ENCODE measurements at places on chromosomes 11 and 22.

DNA sequence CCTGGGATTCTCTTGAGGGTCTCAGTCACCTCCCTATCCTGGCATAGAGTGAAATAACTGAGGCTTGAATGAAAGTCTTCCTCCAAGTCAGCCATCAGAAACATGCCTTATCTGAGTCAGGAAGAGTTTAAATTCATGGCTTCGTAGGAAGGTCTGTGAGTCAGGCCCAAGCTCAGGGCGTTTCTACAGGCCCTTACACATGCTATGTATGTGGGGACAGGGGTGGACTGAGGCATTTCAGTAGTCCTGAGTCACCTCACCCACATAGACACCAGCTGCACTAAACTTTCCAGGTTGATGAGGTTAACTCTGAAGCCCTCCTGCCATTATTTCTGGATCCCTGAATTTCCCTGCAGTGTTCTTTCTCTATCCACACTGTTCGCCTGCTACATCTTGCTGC, 134.6 kb upstream of the RCN1 start:
- no peak for DNase-seq

- no peak for DNase-seq
These were observed 39.8 kb downstream of the IL18BP start for GRCh38 chr11:72038491-72038890.

DNA sequence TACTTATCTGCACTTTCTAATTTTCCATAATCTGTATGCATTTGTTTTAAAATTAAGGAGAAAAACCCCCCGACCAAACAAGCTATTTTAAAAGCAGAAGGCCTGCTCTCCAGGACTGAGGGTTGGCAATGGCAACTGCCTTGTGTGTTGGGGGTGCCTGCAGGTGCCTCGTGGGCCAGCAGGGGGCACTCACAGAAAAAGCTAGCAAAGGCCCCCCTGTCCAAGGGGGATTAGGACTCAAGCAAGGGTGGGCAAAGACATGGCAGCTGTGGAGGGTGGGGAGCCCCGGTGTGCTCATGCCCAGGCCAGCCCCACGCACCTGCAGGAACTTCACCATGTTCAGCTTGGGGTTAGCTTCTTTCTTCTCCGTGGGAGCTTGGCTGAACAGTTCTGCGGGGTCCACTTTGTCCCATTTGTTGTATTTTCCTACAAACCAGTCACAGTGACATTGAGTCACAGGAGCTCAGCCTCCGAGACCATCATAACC, 10.3 kb downstream of the TOP3B start:
- DNase-seq: no peak

GRCh38 chr22:42883970-42884369, 26.9 kb upstream of the ARFGAP3 start:
- DNase-seq: no peak

DNA sequence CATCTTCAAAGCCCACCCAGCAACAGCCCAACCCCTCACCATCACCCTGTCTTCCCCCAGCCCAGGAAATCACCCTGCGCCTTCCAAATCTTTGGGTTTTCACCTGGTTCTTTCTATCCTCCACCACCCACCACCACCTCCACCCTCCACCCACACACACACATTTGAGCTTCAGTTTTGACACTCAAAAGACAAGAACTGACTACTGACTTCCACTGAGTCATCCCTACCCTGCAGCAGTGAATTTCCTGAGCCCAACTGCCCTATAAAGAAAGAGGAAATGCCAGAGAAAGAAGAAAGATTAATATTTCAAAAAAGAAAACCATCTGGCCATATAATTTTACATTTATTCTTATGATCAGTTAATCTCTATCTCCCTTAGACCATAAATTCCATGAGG, 137.5 kb downstream of the CHST1 start:
- no peak for DNase-seq

- DNase-seq: no peak
These were observed 532.1 kb downstream of the TBC1D22A start for GRCh38 chr22:47294576-47294975.

GRCh38 chr11:75298191-75298975, 53.1 kb downstream of the ARRB1 start:
- no peak for DNase-seq

DNA sequence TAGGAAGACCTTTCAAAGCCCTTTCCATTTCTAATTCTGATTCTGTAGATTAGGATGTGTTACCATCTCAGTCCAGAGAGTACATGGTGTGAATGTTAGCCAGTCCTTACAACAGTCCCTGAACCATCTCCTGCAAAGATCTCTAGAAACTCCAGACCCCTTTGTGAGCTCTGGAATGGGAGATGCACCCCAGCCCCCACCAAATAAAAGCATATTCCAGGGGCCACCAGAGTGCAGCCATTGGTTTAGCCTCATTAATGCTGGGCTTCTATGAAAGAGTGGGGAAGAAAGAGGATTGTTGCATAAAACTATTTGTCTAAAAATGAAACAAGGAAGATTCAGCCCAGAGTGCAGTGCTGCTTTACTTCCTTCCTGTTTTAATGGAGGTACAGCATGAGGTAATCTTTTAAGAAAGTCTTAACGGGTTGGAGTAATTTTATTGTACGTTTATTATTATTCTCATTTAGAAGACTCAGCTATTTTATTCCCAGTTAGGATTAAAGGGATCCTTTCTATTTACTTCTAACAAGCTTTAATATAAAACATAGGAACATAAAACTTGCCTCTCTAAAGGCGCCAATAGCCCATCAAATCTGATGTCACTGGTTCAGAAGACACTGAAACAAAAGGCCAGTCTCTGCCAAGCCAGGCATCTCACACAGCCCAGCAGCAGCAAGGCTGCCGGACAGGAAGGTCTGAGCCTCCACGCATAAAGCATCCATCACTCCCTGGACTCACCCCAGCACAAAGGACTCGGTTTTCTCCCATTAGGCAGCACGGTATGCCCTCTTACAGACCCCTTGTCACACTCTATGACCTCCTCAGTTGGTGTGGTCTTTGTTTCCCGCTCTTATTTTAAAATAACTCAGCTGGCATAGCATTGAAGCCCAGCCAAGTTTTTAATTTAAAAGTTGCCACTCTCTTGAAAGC, 203.9 kb upstream of the BLID start:
- DNase-seq: no peak

DNA sequence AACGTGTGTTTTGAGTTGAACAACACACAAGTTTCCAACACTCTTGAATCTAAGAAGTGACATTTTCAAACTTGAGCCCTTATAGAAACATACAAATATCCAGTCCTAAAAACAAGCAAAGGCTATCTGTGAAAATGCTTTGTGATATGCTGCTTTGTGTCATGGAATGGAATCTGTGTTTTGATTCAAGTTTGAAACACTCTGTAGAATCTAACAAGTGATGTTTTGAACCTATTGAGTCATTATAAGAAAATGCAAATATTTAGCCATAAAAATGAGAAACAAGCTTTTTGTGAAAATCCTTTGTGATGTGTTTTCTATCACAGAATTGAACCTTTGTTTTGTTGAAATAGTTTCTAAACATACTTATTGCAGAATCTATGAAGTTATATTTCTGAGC, 105.7 kb upstream of the VPREB1 start:
- no peak for DNase-seq

- peak; percentile 91 for DNase-seq
These were observed at the start of gene GSTP1 for GRCh38 chr11:67583247-67584204. GSTP1 (plus strand) TSS chr11:67583812; CDS start chr11:67583844, 32 bp downstream.

GRCh38 chr11:76400967-76401366, 19.8 kb downstream of the GVQW3 start:
- no peak for DNase-seq

Measured in left renal cortex interstitium (tissue), 4 donors.